ENCODE measurements at places on chromosomes 1 and 21.

GRCh38 chr1:36737767-36738166, 255.1 kb upstream of the CSF3R start:
- DNase-seq: no peak

GRCh38 chr1:61591351-61591750, 133.6 kb downstream of the TM2D1 start:
- DNase-seq: no peak

DNA sequence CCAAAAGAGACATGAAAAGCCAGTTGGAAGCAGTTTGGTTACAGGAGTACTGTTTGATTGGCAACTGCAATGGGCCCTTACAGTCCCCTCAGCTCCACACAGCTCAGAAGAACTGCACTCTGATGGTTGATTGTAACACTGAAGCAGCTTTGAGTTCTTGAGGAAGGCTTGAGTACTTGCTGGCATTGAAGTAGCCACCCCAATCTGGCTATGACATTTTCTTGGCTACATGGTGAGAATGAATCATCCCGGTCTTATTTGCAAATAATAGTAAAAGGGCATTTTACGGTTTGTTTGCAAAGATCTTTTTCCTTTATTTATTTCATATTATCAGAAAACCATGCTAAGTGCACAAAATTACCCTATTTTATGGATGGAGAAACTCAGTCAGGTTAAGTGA, 159.7 kb upstream of the BEND5 start:
- no peak for DNase-seq

DNA sequence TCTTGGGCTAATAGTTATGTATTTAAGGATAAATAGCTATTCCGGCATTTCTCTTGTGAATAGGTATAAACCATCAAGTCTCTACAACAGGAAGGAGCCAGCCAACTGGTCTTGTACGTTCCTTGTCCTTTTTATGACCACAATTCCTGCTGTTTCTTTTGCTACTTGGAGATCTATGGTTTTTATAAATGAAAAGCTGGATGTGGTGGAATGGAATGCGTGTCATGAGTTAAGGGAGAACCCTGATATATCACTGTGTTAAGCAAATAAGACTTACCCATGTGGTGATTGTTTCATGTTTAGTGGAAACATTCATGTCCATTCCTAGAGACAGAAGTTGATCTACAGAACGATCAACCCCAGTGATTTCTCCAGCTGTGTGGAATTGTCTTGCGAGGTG, 282.1 kb downstream of the RPS6KC1 start:
- DNase-seq: no peak

DNA sequence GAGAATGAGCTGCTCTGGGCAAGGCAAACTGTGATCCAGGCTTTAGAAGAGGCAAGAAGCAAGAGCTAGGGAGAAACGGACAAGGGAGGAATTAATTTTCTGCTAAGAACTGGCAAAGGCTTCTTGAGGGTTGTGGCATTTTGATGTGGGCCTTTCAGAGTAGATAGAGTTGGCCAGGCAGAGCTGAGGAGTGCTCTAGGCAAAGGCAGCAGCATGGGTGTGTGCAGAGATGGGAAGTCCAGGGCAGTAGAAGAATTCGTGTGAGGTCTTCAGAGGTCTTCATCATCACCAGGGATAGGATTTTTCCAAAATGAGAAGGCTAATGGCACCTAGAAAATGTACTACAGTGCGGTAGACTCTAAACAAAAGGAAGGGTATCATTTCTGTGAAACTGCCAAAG, 237.8 kb downstream of the LTN1 start:
- no peak for DNase-seq

DNA sequence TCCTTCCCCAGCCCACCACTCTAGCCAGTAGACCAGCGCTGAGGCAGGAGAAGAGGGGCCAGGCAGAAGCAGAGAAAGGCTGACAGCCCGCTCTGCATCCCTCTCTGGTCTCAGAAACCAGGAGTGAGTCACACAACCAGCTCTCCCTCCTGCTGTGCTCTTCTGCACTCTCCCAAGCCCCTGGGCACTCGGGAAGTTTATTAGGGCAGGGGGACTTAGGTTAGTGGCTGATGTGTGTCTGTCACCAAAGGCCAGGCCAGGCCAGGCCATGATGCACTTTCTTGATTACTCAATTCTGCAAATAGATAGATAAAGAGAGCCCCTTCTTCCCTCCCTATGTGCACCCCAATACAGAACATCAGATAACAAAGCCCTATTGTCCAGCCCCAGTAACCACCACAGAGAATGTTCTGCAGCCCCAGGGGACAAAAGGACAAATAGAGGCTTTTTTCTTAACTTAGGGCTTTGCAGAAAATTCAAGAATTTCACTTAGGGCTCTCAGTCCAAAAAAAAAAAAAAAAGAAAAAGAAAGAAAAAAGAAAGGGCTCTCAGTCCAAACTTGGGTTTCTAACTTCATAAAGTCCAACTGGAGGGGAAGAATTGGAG, 52.9 kb upstream of the CNTN2 start:
- no peak for DNase-seq

DNA sequence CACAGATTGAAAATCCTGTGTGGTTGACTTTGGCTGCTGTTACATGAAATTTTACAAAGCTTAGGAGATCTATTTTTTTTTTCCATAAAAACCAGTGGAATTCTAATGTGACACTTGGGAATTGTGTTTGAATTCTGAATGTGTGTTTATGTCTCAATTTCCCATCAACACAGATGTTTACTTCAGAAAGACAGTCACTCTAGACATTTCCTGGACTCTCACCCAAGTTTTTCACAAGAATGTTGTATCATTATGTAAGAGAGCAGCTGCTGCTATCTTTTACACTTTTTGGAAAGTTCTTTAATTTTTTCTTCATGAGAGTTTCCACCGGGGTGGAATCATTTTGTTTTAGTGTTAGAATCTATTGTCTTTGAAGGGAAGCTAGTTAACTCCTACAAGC, 210.1 kb downstream of the GIPC2 start:
- DNase-seq: no peak

GRCh38 chr1:99441299-99442095, 177.2 kb downstream of the PLPPR4 start:
- no peak for DNase-seq

GRCh38 chr1:19734472-19734999, 65.2 kb downstream of the TMCO4 start:
- no peak for DNase-seq

GRCh38 chr1:14280909-14281308, 317.6 kb upstream of the KAZN start:
- no peak for DNase-seq

- no peak for DNase-seq
Measured at GRCh38 chr1:69993810-69994209, 211.6 kb downstream of the LRRC40 start.

DNA sequence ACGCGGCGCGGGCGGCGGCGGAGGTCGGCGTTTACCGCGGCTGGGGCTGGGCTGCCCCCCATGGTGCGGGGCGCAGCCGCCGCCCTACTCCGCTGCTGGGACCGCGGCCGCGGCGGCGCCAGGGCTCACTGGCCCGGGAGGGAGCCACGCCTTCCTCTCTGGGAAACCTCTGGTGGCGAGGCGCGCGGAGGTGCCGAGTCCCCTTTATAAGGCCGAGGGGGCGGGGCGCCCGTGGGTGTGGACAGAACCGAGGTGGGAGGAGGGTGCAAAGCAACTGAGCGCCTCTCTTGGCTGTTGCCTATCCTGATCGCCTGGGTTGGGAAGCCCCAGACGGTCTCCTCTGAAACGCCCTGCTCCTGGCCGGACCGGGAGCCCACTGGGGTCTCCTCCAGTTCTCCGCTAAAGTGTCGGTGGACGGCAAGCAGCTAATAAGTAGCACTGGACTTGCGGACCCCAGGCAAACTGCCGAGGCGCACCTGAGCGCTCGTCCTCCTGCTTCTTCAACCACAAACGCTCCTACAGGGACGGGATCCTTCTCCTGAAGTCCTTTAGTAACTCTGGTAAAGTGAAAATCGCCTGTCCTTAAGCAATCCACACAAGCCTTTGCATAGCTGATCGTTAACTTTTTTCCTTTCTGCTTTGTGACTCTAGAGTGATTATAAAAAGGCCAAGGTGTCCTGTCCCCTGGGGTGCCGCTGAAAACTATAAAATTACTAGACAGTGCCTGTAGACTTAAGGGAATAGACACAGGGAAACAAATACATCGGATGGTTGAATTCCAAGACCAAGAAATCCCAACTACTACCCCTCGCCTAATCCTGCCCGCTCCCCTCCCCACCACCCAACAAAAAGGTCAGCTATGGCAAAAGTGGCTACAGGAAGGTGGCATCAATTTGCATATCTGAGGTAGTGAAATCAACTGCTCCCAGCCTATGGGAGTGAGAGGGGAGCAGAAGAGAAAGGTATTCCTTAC, at the start of gene PTGER3:
Gene PTGER3, minus strand, starts transcription at position 182 of the 973 bp plus-strand sequence. CDS start 239 bp downstream, outside the sequence.
- DNase-seq: peak; percentile 33

- no peak for DNase-seq
Measured at GRCh38 chr1:243844186-243844585, 5.9 kb downstream of the AKT3 start.

DNA sequence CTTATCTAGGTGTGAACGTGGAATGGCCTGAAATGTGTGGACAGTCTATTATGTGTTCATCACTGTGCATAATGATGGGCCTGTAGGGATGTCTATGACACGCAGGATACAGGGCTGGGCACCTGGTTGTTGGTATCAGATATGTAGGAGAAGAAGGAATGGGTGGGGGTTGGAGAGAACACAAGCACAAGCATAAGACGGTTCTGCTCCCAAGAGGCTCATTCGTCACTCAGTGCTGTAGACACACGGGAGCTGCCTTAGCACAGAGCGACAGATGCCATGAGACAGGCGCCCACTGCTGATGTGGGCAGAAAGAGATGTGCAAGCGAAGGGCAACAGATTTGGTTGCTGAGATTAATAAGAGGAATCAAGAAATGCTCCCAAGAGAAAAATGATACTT, 256.2 kb downstream of the DISC1 start:
- no peak for DNase-seq

DNA sequence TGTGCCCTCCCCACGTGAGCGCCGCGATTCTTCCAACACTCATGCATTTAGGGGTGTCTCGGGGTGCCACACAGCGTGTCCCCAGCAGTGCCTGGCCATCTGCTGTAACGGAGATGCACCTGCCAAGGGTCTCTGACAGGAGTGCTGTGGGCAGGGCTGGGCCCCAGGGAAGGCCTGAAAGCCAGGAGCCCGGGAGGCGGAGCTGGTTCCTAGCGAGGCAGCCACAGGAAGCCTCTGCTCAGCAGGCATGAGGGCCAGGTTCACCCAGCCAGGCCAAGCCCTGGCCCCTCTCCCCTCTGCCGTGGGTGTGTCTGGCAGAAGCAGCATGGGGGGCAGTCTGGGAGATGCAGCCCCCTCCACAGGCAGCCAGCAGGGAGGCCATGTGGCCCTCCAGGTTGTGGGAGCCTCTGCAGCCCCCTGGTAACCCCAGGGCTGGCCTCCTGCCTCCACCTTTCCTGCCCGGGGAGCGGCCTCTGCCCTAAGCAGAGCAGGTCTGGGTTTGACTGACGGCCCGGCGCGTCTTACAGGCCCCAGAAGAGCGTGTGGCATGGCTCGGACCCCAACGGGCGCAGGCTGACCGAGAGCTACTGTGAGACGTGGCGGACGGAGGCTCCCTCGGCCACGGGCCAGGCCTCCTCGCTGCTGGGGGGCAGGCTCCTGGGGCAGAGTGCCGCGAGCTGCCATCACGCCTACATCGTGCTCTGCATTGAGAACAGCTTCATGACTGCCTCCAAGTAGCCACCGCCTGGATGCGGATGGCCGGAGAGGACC, 30.4 kb downstream of the SLC19A1 start:
- no peak for DNase-seq

- no peak for DNase-seq
Measured at GRCh38 chr1:27011058-27011764, 1.4 kb downstream of the TENT5B start.

DNA sequence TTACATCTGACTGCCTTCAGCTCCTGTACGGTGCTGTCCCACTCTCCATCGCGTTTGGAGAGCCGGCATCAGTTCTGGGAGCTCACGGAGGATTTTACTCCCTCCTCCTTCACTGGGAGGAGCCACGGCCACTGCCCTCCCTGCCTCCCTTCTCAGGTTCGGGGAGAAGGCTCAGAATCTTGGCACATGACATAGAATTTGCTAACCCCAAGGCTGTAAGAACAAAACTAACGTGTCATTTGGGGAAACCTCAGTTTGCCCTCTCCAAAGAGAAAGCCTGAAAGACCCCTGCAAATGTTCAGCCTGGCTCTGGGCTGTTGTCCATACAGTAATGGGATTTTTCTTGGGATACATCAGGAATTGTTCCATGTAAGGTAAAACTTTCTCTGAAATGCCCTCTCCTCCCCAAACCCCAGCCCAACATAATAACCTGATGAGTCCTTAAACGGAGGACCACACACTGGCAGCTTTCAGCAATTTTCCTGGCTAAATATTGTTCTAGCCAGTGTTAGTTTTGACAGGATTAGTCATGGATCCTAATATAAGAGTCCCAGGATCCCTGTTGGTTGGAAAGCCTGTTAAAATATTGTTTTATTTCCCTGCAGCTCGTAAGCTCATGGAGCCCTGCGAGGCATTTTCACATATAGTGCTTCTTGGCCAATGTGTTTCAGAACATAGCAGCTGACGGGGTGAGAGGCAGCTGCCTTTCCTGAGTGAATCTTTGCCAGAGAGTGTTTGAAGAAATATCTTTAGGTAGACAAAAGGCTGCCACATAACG, 98.8 kb downstream of the RHOU start:
- no peak for DNase-seq

- DNase-seq: no peak
Measured at GRCh38 chr21:37200641-37201480, 66.3 kb downstream of the VPS26C start.
